ENCODE measurements at places on chromosomes 2 and 18.

DNA sequence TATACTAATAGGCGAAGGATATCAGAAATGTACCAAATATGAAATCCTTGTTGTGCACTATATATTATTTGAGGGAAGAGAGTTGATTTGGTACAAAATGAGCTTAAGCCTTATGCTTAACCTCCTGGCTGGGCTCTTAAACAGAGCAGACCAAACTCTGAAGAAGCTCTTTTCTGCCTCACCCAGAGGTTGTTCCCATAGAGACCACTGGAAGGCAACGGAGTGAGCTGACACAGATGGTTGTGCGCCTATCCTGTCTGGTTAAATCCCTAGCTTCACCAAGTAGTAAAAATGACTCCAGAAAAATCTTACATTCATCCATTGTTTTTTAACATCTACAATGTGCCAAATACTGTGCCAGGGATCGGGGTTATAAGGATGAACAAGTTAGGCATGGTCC, 55.9 kb upstream of the NOL4 start:
- DNase-seq = no peak

DNA sequence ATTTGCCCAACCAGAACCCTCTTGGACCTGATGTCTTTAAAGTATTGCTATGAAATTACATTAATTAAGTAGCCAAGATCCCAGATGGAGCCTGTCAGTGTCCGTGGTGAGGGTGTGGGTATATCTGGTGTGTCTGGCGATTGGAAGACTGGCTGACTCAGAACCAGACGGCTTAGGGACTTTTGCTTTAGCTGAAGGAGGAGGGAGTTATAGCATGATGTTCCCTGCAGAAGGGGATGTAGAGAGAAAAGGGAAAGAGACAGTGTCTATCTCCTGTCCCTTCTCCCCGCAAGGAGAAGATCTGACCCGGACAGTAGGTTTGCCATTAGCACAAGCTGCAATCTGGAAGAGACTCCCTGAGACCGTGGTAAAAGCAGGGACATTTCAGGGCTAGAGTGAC, 60.6 kb downstream of the POU3F3 start:
- no peak for DNase-seq

DNA sequence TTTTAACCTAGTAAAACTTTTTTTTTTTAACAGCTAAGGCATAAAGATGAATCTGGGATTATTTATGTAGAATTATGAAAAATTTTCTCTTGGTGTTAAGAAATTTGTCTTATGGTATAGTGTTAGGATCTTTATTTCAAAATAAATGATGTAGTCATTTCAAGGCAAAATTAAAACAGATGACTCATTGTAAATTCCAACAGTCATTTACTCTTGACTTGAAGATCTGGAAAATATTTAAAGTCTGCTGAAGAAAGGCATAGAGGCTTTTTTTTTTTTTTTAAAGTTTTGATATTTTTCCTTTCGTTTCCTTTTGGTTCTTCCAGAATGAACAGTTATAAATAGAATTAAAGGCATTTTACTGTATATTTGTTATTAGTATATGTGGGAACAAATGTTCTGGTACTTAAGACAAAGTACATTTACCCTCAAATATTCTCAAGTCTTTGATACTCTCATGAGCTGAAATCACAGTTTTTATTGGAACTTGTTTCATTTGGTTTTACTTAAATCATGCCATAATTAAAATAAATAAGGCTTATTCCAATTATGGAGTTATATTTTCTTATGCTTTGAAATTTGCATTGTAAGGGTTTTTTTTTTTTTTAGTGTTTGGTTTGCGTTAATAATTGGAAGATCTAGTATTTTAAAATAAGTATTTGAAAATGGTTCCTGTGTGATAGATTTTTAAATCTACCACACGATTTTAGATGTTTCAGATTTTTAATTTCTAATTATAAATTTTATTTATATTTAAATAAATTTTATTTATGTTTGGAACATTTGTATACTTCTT, 29.9 kb downstream of the GLS start:
- no peak for DNase-seq

DNA sequence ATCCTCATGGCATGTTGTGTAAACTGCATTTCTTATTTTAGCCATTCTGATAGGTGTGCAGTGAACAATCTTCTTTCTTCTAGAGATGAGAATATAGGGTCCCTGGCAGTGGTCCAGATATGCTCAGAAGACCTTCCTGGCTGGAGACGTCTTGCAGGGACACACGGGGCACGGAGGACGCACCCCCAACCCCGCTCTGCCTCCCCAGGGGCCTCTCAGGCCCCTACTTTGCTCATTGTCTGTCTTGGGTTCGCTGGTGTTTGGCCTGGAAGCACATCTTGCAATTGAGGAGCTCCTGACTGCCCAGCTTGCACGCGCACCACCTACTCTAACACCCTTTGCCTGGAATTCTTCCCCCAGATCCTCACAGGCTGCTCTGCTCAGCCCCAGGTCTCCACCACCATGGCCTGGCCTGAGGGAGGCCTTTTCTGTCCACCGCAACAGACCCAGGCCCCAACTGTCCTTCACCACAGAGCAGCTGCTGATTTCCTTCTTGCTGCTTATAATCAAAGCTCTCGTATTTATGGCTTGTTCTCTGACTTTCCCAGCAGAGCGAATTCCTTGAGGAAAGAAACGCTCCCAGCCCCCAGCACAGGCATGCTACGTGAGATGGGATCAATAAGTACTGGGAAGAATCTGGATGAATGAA, 295.9 kb upstream of the HDAC4 start:
- DNase-seq = no peak

DNA sequence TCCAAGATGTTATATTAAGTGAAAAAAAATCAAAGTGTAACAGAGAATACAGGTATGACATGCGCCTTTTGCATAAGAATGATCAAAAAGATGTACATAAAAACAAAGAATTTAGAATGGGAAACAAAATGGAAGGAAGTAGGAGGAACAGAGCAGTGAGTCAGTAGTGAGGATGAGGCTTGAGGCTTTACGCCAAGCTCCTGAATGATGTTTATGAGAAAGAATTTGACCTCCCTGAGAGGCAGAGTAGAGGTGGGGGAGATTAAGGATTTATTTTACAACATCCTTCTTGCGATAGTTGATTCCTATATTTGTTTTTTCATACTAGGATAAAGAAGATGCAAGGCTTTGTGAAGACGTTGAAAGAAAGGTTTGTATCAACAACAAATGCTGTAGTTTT, 81.4 kb downstream of the DCDC2C start:
- no peak for DNase-seq

- DNase-seq = no peak
These were observed 117.1 kb downstream of the TXNL1 start for GRCh38 chr18:56521263-56521662.

DNA sequence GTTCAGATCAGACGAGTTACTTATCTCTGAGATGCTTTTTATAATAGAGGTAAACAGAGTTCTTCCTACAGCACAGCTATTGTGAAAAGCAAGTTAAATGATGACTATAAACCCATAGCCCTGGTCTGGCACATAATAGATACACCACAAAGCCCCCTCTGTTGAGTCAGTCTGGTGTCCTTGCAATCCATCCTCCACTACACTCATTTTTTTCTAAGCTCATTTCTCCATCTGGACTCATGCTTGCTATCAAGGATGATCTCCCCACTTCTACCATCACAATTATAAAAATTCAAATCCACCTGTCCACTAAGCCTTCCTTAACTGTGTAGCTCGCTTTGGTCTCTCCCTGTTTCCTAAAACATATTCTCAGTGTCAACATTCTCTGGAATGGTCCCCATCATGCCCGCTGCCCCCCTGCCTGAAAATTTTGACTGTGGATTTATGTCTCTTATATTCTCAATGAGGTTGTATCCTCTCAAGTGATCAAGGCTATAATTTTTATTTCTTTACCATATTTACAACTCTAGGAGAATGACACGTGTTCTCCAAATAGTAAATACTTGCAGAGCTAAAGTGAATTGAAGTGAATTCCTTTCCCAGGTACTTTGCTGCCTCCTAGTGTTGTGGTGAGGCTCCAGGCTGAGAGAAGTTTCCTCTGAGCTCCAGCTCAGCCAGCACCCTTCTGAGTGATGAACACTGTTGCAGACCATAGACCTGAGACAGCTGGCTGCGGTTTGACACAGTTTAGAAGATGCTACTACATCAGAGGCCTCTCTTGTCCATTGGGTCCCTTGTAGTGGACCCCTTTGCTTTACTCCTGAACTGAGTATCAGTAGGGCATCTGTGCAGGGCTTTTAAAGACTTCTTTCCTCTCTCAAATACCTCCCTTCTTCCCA, 108.7 kb downstream of the DPP10 start:
- DNase-seq = peak; percentile 32

DNA sequence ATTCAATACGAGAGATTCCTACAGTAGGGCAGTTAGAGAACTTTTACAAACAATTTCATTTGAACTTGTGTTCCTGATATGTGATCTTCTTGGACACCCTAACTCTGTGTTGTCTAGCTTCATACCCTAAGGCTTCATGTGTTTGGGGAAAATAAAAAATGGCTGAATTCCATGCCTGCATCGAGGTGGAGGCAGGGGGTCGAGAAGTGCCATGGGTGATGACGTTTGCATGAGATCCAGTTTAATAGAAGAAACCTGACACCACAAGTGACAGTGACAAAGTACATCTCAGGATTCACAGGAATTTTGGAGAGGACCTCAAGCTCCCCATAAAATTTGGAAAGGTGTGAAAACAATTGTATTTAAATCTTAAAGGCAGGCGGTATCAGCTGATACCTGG, 169.2 kb upstream of the NABP1 start:
- no peak for DNase-seq

- DNase-seq = no peak
These were observed 172.5 kb downstream of the NCK2 start for GRCh38 chr2:105917226-105917625.

- DNase-seq = no peak
These were observed 540.0 kb upstream of the GYPC start for GRCh38 chr2:126115975-126116374.

- no peak for DNase-seq
These were observed 24.0 kb downstream of the IL1B start for GRCh38 chr2:112812318-112813267.

DNA sequence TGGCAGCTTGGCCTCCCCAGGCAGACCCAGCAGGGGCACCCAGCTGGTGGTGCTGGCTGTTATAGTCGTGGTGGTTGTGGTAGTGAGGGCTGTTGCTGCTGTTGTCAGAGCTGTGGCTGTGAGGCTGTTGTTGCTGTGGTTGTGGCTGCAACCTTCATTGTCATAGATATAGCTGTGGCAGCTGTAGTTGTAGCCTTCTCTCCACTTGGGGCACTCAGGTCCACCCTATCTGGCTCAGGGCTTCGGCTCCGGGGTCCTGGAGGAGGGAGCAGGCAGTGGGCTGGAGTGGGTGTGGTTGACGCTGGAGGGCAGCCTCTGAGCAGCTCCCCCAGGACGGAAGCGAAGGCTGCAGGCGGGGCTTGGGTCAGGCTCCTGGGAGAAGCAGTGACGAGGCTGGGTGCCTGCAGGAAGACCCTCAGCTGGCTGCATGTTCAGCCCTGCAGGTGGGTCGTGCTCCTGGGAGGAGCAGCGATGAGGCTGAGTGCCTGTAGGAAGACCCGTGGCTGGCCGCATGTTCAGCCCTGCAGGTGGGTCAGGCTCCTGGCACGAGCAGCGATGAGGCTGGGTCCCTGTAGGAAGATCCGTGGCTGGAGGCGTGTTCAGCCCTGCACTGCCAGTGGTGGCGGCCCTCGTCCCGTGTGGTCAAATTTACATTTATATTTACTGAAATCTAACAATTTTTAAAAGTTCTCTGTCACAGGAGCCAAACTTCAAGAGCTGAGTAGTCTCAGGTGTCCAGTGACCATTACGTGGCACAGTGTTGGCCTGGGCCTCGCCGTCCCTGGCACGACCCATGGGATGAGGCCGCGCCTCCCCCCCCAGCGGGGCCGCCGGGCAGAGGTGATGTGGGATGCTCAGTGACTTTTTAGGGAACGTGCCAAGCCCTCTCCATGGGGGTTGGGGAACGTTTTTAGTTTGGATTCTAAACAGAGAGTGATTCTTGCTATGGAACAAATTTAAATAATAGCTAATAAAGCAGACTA, 79.2 kb upstream of the PXDN start:
- DNase-seq = no peak

GRCh38 chr2:128365217-128365905, 46.7 kb upstream of the HS6ST1 start:
- no peak for DNase-seq

DNA sequence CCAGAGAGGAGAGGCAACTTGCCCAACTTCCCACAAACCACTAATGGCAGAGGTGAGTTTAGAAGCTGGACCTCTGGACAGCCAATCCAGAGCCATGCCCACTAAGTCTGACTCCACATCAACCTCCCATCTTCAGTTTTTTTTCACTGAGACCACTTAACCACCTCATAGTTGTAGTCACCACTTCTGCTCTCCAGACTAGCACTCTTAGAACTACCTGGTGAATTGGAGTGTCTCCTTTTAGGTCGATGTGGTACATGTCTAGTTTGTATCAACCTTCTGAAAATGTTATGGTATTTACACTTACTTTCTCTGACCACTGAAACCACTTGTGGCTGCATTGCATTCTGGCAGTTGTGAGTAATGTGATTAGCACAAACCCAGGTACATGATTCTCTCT, 743.6 kb upstream of the FANCL start:
- no peak for DNase-seq

- DNase-seq = no peak
These were observed 301.9 kb downstream of the ZNF407 start for GRCh38 chr18:74899554-74899953.

DNA sequence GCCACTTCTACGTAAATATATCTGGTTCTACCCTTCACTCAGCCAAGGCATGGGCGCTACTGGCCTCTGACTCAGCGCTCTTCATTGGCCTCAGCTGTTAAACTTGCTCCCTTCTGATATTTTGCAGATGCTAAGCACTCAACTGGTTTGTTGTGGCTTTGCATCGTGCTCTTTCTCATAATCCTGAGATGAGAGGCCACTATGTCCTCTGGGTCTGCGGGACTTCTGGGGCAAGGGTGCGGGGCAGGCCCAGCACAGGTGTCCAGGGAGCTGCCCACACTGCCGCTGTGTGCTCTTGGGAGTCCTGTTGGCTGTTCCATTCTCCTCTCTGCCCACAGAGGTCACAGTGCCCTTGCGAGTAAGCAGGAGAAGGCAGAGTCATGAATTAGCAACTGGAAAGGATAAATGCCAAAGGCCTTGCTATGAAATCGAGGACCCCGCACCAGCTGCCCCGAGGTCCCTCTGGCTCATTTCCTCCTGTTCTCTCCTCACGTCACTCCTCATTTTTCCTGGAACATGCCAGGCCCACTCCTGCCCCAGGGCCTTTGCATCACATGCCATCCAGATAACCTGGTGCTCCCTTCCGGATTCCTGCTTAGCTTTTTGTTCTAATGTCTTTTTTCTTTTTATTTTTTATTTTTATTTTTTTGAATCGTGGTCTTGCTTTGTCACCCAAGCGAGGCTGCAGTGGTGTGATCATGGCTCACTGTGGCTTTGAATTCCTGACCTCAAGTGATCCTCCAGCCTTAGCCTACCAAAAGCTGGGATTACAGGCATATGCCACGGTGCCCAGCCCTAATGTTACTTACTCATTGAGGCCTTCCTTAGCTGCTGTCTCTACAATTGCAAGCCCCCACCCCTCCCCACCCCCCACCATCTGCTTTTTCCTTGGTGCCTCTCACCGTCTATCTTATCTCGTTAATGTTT, 34.9 kb upstream of the MAT2A start:
- no peak for DNase-seq

Data from Panc1 (cell line).